ENCODE measurements at places on chromosomes 13 and 19. TPM values are rescaled to one million over a fixed set of nuclear protein-coding genes. Genes with fewer than 3 reads are reported as not detected.

GRCh38 chr13:92300651-92301050 is 902.2 kb downstream of the GPC5 start:
- DNase-seq = no peak

Gene WDR87
- not detected for total RNA-seq

Gene MBD3L2
- not detected for total RNA-seq

DNA sequence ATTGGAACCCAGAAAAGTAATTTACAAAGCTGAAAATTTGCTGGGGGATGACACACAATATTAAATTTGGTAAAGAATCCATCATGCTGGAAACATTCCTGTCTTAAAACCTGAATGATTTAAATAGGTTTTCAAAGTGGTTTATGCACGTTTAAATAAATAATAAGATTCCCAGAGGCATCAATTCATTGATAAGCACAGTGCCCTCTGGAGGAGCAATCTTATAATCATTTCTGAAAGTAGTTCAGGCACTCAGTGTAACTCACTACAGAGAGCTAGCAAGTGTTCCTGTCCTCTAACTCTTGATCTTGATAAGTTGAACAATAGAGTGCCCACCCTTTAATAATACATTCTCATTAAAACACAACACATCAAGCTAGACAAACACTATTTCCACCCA is 43.5 kb upstream of the SHISA2 start:
- DNase-seq = no peak

- no peak for DNase-seq
Observed at GRCh38 chr19:7450243-7451223, 38.3 kb downstream of the PEX11G start.

DNA sequence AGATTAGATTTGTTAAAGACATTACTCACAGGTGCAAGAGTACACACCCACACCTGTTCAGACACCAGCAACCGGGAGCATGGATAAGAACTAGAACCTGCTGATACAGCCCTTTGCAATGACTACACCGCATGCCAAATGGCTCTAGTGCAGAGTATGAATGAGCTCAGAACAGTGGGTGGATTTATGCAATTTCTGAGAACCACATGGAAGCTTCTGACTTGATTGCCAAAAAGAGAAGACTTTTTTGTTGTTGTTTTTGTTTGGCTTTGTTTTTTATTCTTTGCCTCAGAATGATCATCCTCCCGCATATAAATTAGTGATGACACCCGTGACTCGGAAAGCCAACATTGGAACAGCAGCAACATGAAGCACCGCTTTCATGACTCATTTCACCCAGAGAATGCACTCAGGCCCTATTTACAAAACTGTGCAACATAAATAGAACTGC is 77.4 kb upstream of the LRCH1 start:
- peak; percentile 68 for DNase-seq

- no peak for DNase-seq
Observed at GRCh38 chr19:29380581-29380980, 145.2 kb upstream of the VSTM2B start.

Gene PSG5
- not detected for total RNA-seq

GRCh38 chr19:15218501-15218900 is 13.7 kb downstream of the EPHX3 start:
- no peak for DNase-seq

- DNase-seq = peak; percentile 79
Observed at GRCh38 chr19:38666663-38667511, 19.4 kb downstream of the ACTN4 start.

GRCh38 chr19:28737021-28737895 is 475.7 kb downstream of the UQCRFS1 start:
- DNase-seq = peak; percentile 64

- no peak for DNase-seq
Observed at GRCh38 chr13:38998739-38999138, 8.1 kb upstream of the STOML3 start.

Gene NCAN
- total RNA-seq = 0.49 TPM

GRCh38 chr13:38204556-38204955 is 145.1 kb upstream of the UFM1 start:
- no peak for DNase-seq

Gene NALCN
- 1.8 TPM for total RNA-seq

GRCh38 chr13:51587372-51587771 is 3.1 kb downstream of the WDFY2 start:
- DNase-seq = no peak

Gene ADAT3
- total RNA-seq = 2.5 TPM

- DNase-seq = no peak
Observed at GRCh38 chr13:53124623-53125022, 96.0 kb downstream of the OLFM4 start.

DNA sequence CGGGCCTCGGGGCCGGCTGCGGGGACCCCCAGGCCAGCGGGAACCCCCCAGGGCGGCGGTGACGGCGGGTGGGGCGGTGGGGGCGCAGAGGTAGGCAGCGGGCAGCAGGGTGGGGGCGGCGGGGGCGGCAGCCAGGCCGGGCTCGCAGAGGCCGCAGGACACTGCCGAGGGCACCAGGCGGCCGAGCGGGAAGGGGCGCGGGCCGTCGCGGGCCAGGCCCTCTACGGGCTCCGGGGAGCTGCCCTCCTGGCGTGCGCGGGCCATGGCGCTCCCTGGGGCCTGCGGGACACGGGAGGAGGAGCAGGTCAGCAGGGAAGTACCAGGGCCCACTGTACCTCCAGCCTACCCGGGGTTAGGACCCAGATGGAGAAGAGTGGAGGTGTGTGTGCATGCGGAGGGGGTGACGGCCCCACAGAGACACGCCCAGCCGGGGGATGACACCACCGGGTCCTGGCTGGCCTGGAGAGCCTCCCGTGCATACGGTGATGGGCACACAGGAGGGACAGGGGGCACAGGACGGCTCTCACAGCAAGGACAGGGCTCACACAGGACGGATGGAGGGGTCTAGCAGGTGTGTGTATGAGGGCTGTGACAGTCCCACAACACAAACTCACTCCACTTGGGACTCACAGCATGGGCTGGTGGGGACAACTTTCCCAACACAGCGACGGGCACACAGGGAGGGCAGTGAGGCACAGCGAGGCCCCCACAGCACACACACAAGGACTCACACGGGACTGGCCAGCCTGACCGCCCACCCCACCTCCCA is 2.6 kb downstream of the BBC3 start:
- DNase-seq = no peak

DNA sequence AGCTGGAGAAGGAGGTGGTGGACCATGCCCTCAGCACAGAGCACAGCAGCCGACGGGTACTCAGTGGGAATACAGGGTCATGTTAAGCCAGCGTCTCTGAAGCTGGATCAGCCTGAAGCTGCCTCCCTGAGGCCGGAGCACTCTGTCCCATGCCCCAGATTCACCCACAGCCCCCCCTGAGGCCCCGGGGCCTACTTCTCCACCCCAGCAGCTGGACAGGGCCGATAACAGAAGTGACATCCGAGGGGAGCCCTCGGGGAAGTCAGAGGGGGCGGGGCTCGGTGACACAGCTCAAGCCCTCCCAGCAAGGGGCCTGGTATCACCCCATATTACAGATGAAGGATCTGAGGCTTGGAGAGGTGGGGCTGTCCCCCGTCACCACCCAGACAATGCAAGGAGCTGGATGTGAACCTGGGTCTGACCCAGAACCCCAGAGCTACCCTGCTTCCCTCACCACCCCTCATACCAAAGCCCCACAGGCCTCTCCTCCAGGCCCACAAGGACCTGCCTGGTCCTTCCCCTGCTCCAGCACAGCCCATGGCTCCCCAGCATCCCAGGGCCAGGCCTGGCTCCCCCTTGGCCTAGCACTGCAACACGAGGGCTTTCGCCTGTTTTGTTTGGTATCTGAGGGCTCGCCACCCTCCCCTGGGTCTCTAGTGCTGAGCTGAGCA is 5.7 kb downstream of the R3HDM4 start:
- DNase-seq = no peak

- DNase-seq = no peak
Observed at GRCh38 chr19:39647918-39648317, 7.8 kb upstream of the LGALS16 start.

Gene HPN
- 0.69 TPM for total RNA-seq

GRCh38 chr19:41476583-41476982 is 33.6 kb downstream of the ERICH4 start:
- DNase-seq = no peak

Gene CSNK1A1L
- total RNA-seq = not detected

DNA sequence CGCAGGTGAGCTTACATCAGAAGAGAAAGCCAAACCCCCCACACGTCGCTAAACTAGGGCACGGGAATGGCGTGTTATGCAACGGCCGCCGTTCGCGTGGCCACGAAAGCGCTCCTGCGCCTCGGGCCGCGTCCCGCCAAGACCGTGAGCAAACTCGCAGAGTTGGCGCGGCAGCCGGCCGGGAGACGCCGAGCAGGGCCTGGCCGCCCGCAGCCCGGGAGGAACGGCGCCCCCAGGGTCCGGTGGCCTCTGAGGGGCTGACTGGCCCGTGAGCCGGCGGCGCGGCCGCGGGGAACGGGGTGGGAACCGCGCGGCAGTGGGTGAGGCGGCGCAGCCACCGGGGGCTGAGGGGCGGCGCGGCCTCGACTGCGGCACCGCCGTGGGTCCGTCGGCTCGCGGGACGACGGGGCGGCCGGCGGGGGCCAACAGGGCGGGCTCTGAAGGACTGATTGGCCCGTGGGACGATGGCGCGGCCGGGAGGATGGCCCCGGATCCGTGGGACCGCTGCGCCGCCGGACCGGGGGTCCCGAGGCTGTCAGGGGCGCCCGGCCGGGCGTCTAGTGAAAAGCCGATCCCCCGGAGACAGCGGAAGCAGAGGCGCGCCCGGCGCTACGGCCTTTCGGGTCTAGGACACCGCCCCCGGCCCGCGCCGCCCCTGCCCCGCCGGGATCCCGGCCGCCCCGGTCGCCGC is 903 bp downstream of the LATS2 start:
- DNase-seq = no peak

DNA sequence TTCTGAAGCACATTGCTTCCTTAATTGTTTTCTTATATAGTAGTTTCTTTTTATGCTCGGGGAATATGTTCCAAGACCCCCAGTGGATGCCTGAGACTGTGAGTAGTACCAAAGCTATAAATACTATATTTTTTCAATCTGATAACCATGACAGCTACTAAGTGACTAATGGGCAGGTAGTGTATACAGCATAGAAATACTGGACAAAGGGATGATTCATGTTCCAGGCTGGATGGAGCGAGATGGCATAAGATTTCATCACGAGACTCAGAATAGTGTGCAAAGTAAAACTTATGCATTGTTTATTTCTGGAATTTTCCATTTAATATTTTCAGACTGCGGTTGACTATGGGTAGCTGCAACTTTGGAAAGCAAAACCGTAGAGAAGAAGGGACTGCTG is 47.9 kb upstream of the OLFM4 start:
- DNase-seq = no peak

Gene PROZ
- total RNA-seq = not detected

- no peak for DNase-seq
Observed at GRCh38 chr19:31444931-31445330, 95.7 kb upstream of the TSHZ3 start.

Gene FAM83E
- 2.0 TPM for total RNA-seq

GRCh38 chr19:30077851-30078355 is 135.9 kb downstream of the URI1 start:
- DNase-seq = no peak

Gene SH2D3A
- total RNA-seq = 10.4 TPM

GRCh38 chr19:55550321-55550650 is 4.9 kb upstream of the SBK3 start:
- no peak for DNase-seq

Gene SETDB2
- 9.9 TPM for total RNA-seq

- DNase-seq = no peak
Observed at GRCh38 chr19:3538965-3539755, at the start of gene TEKTIP1. TSS of gene TEKTIP1 (plus strand) at chr19:3539174. CDS start at chr19:3539178, 4 bp downstream.

Gene FOXA3
- not detected for total RNA-seq

- peak; percentile 90 for DNase-seq
Observed at GRCh38 chr19:16324384-16325160, at the start of gene KLF2. TSS of gene KLF2 (plus strand) at chr19:16324826. CDS start at chr19:16324924, 98 bp downstream.
